ENCODE measurements at places on chromosomes 1 and 21.

- no peak for DNase-seq
Measured at GRCh38 chr21:15247613-15248012, 182.8 kb upstream of the NRIP1 start.

DNA sequence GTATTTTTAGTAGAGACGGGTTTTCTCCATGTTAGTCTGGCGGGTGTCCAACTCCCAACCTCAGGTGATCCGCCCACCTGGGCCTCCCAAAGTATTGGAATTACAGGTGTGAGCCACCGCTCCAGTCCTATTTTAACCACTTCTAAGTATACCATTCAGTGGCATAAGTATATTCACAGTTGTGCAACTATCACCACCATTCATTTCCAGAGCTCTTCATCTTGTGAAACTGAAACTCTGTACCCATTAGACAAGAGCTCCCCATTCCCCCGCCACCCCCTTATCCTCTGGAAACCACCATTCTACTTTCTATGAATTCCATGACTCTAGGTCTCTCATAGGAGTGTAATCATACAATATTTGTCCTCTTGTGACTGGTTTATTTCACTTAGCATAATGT lies 40.2 kb upstream of the CAMTA1 start:
- DNase-seq: no peak

- peak; percentile 65 for DNase-seq
Measured at GRCh38 chr1:58782178-58783089, 1.4 kb downstream of the JUN start.

- DNase-seq: no peak
Measured at GRCh38 chr1:94310570-94311270, 73.3 kb upstream of the ARHGAP29 start.

DNA sequence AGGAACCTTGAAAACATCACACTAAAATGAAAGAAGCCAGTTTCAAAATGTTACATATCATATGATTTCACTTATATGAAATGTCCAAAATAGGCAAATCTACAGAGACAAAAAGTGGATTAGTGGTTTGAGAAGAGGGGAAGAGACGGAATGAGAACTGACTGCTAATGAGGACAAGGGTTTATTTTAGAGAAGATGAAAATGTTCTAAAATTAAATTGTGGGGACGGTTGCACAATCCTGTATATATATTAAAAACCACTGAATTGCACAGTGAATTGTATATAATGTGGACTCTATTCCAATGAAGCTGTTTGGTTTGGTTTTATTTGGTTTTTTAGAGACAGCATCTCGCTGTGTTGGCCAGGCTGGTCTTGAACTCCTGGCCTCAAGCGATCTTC lies 35.6 kb downstream of the PRPF38A start:
- no peak for DNase-seq

DNA sequence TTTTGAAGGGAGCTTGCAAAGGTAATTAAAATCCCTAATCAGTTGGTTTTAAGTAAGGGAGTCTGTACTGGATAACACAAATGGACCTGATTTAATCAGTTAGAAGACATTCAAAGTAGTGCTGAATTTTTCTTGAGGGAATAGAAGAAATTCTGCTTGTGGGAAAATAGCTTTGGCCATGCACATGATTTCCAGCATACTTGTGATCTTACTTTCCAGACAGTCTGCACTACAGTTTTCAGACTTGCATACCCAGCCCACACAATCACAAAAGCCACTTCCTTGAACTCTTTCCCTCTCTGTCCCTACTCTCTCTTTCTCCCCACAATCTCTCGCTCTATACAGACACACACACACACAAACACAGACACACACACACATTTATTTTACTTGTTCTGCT lies 852.1 kb downstream of the PLA2G4A start:
- DNase-seq: no peak

DNA sequence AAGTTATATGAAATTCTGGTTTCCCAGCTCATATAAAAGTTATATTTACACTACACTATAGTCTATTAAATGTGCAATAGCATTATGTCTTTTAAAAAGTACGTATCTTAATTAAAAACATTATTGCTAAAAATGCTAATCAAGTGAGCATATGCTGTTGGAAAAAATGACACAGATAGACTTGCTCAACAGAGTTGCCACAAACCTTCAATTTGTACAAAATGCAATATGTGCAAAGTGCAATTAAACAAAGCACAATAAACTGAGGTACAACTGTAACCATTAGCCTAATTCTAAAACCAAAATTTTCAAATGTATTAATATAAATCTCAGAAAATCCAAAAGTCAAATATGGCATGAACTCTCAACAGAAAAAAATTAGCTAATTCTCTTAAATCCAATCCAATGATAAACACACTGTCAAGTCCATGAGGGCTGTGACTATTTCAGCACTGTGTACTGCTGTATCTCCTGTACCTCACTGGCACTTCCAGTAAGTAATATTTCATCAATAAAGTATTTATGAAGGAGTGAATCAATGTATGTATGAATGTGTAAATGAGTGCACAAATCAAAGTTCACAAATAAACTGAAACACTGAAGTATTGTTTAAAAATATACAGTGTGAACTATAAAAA lies 116.3 kb downstream of the AKT3 start:
- DNase-seq: no peak

- no peak for DNase-seq
Measured at GRCh38 chr21:32389337-32390015, 3.3 kb downstream of the URB1 start.

- no peak for DNase-seq
Measured at GRCh38 chr1:3031401-3032221, 10.3 kb downstream of the ACTRT2 start.

GRCh38 chr1:76659171-76659940 lies 207.9 kb upstream of the ST6GALNAC5 start:
- no peak for DNase-seq

Data from NCI-H2081 (cell line).